HEK293T (cell line): ENCODE measurements at places on chromosomes 7 and 10.

DNA sequence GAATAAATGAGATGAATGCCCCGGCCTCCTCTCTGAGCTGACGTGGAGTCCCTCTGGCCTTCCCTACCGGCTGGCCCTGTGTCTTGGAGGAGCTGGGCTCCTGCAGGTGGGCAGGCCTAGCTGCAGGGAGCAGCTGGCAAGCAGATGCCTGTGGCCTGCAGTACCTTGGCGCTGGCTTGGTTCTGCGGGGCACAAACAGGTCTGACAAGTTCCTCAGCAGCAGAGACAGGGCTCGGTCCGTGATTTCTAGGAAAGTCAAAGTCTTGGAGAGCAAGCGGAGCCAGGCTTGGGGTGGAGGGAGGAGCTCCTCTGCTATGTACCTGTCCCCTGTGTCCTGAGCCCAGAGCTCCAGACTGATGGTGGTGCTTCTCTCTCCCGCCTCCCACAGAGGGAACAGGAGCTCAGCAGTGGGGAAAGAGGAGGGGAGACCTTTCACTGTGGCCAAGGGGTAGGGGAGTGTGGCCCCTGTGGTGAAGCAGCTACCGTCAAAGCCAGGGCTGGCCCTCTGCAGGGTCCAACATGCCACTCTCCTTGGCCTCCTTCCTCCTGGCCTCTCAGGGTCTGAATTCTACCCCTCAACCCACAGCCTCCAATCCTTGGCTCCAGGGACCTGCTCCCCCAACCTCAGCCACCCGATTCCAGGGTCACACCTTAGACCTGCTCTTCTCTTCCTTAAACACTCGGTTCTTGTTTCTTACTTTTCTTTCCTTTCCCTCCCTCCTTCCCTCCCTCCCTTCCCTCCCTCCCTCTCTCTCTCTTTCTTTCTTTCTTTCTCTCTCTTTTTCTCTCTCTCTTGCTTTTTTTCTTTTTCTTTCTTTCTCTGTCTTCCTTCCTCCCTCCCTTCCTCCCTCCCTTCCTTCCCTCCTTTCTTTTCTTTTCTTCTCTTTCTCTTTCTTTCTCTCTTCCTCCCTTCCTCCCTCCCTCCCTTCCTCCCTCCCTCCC lies 20.1 kb downstream of the MYL10 start:
- no peak for DNase-seq

DNA sequence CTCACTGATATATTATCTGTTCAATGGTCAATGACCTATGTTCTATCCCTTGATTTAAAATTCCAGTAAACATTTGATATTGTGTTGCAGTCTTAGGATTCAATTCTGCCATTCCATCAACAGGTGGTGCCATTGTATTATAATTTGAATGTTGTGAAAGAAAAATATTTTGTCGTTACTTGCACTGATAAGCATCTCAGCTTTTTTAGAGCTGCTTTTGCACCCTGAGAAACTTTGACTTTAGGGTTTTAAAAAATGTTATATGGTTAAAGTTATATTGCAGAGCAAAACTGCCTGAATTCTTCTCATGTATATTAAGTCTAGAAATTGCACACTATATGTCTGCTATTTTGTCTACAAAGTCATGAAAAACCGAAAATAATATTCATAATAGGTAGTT lies 18.8 kb upstream of the MINDY3 start:
- DNase-seq, result peak; percentile 52

GRCh38 chr7:88927-89231 lies 103.5 kb upstream of the FAM20C start:
- DNase-seq, result no peak

- DNase-seq, result no peak
These were observed 243.8 kb upstream of the ETV1 start for GRCh38 chr7:14233076-14233867.

- DNase-seq, result no peak
These were observed 371.2 kb upstream of the LRGUK start for GRCh38 chr7:133755901-133756300.

- DNase-seq, result no peak
These were observed 58.2 kb downstream of the CFTR start for GRCh38 chr7:117538053-117538452.

DNA sequence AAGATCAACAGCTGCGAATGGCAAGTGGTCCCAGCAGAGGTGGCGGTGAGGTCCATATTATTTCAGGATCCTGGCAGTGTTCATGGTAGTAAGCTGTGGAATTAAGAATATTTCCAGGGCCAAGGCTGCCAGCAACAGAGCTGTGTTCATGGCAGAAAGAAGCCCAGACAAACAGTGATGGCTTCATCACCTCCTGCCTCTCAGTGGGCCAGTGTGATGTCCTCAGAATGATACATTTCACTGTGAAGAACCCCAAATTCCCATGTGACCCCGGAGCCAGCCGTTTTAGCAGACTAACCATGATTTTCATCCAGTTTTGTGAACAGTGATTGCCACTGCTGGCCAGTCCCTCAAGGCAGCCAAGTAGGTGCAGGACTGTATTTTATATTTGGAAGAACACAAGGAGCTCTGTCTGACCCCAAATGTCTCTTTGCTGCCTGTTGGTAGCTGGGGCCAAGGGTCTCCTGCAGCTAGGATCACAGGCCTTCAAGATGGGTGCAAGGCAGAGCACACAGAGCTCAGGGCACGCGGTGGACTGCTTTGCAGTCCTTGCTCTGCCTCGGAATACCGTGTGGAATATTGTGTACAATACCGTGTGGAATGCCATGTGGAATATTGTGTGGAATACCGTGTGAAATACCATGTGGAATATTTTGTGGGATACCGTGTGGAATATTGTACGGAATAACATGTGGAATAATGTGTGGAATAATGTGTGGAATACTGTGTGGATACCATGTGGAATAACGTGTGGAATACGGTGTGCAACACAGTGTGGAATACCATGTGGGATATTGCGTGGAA lies 132.3 kb upstream of the CHST15 start:
- DNase-seq, result no peak

DNA sequence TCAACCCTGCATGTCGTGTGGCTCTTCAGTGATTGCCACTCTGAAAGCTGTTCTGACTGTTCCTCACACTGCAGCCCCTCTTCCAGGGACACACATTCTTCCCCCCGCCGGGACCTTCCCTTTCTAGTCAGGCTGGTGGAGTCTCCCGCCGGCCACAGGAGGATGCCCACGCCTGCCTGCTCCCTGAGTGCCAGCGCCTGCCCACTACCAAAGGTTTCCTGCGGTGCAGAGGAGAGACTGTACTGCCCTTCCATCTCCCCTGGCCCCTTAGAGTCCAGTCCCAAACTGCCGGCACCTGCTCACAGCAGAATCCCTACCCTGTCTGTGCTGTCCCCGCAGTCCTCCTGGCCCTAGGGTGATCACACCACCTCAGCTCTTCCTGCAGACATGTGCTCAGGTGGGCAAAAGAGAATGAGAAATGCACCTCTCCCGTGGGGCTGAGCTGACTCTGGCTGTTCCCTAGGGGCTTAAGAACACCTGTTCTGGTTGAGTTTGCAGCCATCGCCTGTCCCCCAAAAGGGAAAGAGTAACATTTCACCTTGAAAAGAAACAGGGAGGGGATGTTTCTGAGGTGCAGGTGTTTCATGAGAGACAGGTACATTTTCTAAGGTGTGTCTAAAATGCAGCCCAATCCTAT lies 1.4 kb downstream of the PODXL start:
- DNase-seq, result no peak

GRCh38 chr7:26500749-26501352 lies 209.2 kb downstream of the SNX10 start:
- DNase-seq, result no peak

DNA sequence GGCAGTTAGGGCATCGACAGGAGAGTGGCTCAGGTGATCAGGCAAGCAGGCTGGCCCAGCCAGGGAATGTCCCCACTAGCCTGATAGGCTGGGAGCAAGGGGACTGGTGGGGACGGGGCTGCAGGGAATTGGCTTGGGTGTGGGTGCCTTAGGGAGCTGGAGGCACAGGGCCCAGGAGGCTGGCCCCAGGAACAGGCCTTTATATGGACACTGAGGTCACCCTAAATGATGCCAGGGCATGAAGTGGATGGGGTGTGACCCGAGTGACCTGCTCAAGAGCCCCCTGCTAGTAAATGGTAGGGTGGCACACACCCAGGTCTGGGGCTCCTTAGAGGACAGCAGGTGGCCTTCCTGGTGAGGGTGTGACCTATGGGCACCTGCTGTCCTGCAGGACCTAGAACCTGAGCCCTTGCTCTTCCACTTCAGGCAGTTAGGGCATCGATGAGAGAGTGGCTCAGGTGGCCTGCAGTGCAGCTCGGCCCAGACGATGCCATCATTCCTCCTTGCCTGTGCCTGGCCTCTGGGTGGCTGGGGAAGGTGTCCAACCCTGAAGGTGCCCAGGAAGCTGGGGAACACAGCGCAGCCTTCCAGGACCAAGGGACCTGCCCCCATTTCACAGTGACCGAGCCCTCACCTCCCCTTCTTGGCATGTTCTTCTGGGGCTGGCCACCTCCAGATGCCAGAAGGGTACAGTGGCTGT lies 51.7 kb upstream of the LEP start:
- no peak for DNase-seq

GRCh38 chr7:96303686-96304443 lies 18.0 kb downstream of the SLC25A13 start:
- DNase-seq, result no peak

DNA sequence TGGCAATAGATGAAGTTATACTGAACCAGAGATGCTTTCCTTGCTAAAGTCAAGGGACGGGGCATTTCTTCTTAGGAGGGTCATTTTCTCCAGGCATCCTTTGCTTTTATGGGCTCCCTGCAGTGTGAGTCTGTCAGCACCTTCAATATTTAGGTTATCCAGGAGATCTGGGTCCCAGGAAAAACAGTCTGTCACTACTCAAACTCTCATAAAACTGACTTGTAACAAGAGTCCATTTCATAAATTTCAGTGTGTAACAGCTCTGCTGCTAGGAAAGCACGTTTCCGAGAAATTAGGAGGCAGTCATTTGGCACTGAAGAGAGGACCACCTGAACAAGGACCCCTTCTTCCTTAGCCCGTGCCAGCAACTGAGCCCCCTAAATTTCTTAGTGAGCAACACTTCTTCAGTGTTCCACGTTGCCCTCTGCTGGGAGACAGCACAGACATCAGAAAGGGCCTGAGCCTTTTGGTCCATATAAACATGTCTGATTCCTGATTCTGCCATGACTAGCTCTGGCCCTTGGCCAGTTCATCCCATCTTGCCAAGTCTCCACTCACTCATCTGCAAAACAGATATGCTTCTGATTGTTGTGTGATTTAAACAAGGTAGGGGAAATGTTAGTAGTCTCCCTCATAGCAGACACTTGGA lies 7.2 kb downstream of the GCC1 start:
- DNase-seq, result no peak

DNA sequence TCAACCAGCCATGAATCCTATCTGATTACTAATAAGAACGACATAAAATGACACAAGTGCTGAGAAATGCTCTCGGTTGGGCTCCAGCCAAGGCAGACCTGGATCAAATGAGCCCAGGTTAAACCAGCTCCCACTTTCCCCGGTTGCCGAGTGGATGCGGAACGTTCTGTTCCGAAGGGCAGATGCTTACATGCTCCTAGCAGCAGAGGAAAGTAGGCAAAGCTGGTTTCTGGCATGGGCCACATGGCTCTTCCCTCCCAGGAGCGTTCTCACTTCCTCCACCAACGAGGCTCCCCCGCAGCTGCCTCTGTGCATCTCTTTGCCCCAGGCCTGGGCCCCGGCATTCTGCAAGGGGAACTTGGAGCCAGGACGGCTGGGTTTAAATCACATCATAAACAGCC lies 61.8 kb upstream of the SDK1 start:
- no peak for DNase-seq

- no peak for DNase-seq
These were observed 83.1 kb downstream of the CHN2 start for GRCh38 chr7:29277436-29278215.

DNA sequence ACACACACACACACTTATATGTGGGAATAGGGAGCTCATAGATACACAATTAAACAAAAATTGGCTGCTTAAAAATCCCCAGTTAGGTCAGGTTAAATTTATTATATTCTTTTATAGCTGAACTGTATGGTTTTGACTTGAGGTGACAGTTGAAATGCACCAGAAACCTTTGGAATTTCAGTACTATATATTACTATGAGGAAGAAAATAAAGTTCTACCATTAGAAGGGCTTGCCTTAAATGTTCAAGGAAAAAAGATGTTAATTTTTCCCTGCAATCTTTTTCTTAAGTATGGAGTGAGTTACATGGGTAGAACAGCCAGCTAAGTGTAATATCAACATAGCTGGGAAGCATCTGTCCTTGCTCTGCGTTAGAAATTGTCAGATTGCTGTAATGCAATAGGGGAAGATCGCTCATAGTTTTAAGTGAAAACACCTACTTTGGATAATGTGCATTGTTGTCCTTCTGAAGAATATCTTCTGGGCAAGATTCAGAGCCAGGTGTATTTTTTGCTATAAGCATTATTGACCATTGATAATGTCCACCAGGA lies 415.8 kb upstream of the MKI67 start:
- no peak for DNase-seq

GRCh38 chr7:157559596-157560257 lies 222.9 kb downstream of the DNAJB6 start:
- DNase-seq, result no peak

- DNase-seq, result no peak
These were observed 9.6 kb downstream of the EMX2 start for GRCh38 chr10:117552156-117552631.

DNA sequence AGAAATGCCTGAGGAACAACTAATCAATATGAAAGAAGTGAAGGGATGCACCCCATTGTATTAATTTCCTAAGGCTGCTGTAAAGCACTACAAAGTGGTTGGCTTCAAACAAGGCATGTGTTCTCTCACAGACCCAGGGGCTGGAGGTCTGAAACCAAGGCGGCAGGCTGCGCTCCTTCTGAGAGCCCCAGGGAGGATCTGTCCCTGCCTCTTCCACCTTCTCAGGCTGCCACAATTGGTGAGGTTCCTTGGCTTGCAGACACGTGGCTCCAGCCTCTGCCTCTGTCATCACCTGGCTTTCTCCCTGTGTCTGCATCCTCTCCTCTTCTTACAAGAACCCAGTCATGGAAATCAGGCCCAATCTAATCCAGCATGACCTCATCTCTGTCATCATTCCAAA lies 110.1 kb downstream of the TNS3 start:
- no peak for DNase-seq

DNA sequence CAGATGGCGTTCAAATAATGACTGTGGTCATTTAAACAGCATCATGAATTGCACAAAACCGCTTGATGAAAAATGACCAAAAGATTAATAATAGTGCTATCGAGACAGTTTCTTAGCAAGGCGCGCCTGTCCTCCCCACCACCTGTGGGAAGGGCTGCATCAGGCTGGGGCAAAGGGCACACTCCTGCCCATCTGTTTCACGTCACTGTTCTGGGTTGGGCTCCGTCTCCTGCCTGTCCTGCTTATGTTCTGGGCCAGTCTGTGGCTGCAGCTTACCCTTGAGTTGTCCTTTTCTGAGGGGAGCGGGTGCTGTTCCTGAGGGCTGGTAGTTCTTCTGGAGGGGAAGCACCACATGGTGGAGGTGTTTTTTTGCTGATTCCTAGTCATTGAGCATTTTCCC lies 13.3 kb downstream of the RBM17 start:
- no peak for DNase-seq
